ENCODE measurements at places on chromosomes 1 and 21.

DNA sequence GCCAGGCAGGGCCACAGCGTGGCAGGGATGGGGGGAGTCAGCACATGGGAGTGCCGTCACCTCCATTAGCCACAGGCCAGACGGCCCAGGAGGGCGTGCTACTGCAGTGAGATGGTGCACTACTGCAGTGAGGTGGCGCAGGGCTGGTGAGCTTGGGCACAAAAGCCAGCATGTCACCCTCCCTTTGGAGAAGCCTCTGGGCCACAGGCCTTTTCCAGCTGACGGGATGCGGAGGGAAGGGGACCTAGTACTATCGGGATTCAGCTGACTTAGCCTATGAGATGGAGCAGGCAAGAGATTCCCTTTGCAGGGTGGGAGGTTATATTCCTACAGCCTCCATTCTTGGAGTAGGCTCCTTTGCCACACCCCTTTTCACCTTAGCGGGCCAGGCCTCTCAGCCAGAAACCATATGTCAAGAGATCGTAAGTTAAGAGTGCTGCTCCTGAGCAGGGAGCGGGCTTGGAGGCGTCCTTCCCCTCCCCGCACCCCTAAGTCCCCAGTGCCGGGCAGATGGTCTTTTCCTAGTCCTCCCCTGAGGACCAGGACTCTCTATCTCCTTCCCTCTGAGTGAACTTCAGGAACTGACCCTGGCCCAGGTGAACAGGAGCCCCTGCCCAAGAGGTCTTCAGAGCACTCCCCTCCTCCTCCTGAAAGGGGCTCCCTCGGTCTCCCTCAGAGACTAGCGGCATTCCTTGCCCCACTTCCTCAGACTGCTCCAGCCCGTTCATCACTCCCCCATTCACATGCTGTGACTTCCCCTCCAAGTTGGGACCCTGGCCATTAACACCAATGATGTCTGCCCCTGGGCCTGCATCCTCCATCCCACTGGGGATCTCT lies 8.2 kb downstream of the NES start:
- DNase-seq: no peak

- DNase-seq: peak; percentile 13
These were observed 1.3 kb downstream of the TINAGL1 start for GRCh38 chr1:31577515-31578192.

- no peak for DNase-seq
These were observed 26.4 kb upstream of the CLIC6 start for GRCh38 chr21:34642211-34643075.

DNA sequence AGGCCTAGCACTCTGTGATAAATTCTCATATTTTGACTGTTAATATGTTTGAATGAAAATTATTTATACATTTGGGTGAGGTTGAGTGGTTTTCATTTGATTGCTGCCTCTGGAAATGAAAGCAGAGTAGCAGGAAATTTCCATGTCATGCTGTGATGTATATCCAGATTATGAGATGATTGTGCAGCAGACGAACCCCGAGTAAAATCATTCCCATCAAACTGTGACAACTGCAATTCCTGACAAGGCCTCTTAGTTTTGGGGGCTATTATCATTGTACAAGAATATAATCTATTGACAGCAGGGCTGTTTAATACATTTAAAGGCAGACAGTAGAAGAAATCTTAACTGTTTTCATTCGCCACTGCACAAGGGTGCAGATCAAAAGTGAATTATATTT lies 134.8 kb downstream of the ATG4C start:
- DNase-seq: no peak

- no peak for DNase-seq
These were observed 29.8 kb upstream of the FOXE3 start for GRCh38 chr1:47386268-47386667.

- no peak for DNase-seq
These were observed 30.0 kb downstream of the PRKACB start for GRCh38 chr1:84174051-84174556.

DNA sequence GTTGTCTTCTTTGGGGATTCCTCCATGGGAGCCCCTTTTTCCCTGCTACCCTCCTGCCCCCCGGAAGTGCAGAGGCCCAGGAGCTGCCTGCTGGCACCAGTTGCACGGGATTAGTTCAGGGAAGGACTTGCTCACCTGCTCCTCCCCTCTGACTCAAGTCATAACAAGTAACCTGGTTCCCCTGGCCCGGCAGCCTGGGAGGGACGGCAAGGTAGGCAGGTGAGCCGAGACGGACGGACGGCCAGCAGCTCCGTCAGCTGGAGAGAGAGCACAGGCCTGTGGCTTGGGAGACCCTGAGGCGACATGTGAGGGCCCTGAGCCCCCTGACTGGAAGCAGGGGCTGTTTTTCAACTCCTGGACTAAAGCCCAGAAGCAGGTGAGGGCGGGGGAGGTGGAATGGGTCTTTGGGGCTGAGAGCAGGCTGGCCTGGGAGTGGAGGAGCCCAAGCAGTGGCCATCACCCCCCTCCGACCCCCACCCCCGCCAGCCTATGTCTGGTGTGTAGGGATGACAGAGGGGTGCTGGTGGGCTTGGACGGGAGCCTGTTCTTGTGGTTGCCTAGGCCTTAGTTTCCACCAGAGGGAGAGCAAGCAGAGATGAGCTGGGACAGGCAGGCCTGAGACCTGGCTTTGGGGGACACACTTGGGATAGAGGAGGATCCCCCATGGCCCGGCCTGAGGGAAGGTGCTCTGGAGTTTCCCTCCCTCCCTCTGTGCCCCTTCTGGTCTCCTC lies at the start of gene INAVA:
TSS of gene INAVA (plus strand) at position 189 of the 731 bp plus-strand sequence. CDS start 3,501 bp downstream, outside the sequence.
- no peak for DNase-seq

DNA sequence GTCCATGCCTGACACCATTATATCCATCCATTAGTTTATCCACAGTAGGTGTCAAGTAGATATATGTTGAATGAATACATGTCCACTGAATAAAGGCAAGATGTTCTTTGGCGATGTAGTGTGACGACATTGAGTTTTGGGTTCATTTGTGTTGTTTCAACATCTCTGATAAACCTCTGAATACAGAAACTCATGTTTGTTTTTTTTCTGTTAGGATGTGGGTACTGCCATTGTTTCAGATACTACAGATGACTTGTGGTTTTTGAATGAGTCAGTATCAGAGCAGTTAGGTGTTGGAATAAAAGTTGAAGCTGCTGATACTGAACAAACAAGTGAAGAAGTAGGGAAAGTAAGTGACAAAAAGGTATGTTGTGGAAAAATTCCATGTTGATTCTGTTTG lies 28.1 kb downstream of the MDM4 start:
- no peak for DNase-seq

- DNase-seq: no peak
These were observed 128.6 kb downstream of the HUNK start for GRCh38 chr21:32001390-32001789.

- no peak for DNase-seq
These were observed 137.6 kb downstream of the ZMYM4 start for GRCh38 chr1:35406103-35406502.

DNA sequence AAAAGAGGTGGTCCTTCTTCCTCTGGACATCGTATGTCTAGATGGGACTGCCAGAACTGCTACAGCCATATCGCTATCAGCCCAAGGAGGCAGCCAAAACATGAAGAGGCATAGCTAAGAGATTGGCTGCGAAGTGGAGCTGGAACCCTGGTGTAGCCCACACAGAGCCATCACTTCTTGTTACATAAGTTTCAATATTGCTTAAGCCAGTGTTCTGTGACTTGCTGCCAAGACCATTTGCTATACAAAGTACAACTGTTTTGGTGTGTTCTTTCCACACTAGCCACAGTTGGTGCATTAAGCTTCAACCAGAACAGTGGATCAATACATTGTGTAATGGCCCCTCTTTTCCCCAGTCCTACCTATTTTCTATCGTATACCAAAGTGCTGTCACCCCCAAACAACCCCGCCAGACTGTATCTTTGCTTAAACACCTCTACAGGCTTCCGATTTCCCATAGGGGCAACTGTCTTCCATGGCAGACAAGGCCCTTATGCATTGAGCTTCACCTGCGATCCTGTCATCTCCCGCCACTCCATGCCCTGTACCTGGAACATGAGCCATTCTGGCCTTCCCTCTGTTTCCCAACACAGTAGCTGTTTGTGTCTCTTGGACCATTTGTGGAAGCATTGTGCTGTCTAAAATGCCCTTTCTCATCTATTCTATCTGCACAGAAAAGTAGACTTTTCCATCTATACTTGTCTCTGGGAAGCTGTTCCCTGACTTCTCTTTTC lies 241.8 kb downstream of the TTLL7 start:
- no peak for DNase-seq

DNA sequence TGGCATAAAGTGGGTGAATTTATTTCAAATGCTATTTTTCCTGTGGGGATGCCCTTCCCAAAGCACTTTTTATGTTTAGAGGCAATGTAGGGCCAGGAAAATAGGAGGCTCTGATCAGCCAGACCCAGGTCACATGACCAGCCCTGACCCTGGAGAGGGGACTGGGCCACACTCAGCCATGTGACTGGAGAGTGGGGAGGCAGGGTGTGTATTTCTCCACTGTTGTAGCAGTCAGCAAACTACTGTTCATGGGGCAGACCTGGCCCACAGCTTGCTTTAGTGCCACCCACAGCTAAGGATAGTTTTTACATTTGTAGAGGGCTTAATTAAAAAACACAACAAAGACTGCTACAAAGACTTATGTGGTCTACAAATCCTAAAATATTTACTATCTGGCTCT lies 153.8 kb downstream of the ACTL8 start:
- DNase-seq: no peak

GRCh38 chr1:213772128-213773063 lies 215.4 kb upstream of the PROX1 start:
- no peak for DNase-seq

- no peak for DNase-seq
These were observed 87.9 kb downstream of the VAV3 start for GRCh38 chr1:107877092-107877491.

- DNase-seq: peak; percentile 44
These were observed 193.5 kb downstream of the PAPPA2 start for GRCh38 chr1:176656257-176656995.

GRCh38 chr21:17387030-17387617 lies 125.7 kb upstream of the CXADR start:
- peak; percentile 91 for DNase-seq

GRCh38 chr1:84632673-84633434 lies 57.4 kb downstream of the SSX2IP start:
- DNase-seq: peak; percentile 16

DNA sequence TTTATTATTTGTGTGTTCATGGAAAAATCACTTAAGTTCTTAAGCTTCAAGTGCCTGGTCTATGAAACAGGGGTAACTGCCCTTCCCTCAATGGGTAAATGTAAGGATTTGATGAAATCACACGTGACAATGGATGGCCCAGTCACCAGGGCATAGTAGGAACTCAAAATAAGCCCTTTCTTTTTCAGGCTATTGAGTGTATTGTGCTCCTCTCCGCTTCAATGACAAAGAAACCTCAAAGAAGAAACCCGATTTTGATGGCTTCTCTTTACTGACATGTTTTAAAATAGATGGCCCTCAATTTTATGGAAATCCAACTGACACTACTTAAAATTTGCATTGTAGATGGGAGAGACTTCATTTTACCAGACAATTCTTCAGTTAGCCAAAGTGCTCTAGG lies 543.5 kb downstream of the OMA1 start:
- DNase-seq: no peak

- peak; percentile 95 for DNase-seq
These were observed 34.0 kb upstream of the BCAR3 start for GRCh38 chr1:93715529-93716126.

GRCh38 chr21:32472890-32473765 lies 60.6 kb downstream of the EVA1C start:
- DNase-seq: no peak

- DNase-seq: no peak
These were observed 124.6 kb downstream of the KIF26B start for GRCh38 chr1:245279346-245279745.

GRCh38 chr1:10623686-10624145 lies 149.0 kb downstream of the PEX14 start:
- DNase-seq: no peak

DNA sequence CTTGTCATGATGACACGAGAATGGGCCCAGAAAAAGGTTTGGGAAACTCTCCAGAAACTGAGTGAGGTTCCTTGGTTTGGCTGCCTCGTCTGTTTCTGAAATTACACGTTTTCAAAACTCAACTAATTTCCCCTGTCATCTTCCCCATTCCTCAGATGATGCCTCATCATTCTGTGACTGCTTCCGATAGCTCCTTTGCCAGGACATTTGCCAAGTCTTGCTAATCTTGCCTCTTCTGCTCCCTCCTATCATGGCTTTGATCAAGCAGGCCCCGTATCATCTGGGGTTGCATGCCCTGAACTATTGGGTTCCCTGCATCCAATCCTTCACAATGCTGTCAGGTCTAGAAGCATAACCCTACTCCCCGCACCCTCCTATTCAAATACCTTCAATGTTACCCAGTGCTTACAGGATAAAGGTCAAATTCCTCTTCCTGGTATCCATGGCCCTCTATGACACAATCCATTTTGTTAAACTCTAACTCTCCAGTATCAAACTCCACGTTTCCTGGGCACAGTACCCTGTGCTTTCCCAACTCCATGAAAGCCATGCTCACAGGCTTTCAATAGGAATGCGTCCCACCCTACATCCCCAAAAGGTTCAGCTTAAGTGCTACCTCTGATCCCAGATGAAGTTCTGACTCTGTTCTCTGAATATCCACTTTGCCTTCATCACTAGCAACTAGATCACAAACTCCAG lies 22.2 kb upstream of the TMEM200B start:
- no peak for DNase-seq

DNA sequence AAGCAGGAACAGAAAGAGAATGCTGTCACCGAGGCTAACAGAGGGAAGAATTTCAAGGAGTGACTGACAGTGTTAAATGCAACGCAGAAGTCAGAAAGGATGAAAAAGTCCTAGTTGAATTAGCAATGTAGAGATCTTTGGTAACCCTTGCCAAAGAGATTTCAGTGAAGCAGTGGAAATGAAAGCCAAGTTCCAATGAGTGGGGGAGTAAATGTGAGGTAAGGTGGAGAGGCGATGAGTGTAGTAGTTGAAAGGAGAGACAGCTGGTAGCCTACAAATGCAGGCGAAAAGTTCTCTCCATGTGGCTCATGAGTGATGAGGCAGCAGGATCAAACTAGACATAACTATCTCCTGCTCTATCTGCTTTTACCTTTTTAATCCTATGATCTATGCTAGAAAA lies 74.6 kb upstream of the IPO9 start:
- DNase-seq: peak; percentile 88

DNA sequence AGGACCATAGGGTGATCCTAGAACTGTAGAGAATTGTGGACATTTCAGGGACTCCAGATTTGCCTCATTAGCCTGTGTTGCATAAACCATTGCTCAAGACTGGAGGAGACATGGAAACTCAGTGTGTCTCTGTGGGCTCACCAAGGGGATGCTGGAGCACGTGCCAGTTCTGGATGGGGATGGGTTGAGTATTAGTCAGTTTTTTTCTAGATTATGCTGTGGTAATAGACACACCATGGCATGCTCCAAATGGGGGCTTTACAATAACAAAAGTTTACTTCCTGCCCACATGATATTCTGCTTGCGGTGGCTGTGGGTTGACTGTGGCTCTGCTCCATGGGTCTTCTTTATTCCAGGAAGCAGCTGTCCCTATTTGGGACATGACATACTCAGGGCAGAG lies 125.4 kb downstream of the FOXD2 start:
- no peak for DNase-seq

GRCh38 chr1:23477359-23478144 lies 6.4 kb downstream of the ASAP3 start:
- DNase-seq: no peak

Measured in NCI-H446 (cell line).